ENCODE measurements at places on chromosomes 6 and 20.
A peak's percentile ranks its signal among the peaks of the same experiment; 100 is the strongest.

- no peak for DNase-seq
Measured at GRCh38 chr6:116596815-116597214, 19.5 kb upstream of the RSPH4A start.

- no peak for DNase-seq
Measured at GRCh38 chr20:10559266-10559665, 114.5 kb downstream of the JAG1 start.

GRCh38 chr6:108407904-108408827 lies 113.3 kb downstream of the AFG1L start:
- DNase-seq = peak; percentile 27

- no peak for DNase-seq
Measured at GRCh38 chr6:48747471-48747870, 636.5 kb upstream of the PTCHD4 start.

GRCh38 chr6:128168244-128168643 lies 267.4 kb upstream of the THEMIS start:
- DNase-seq = no peak

GRCh38 chr6:121333196-121333595 lies 1.1 kb downstream of the TBC1D32 start:
- no peak for DNase-seq

GRCh38 chr6:56699066-56699654 lies 56.5 kb upstream of the DST start:
- no peak for DNase-seq

DNA sequence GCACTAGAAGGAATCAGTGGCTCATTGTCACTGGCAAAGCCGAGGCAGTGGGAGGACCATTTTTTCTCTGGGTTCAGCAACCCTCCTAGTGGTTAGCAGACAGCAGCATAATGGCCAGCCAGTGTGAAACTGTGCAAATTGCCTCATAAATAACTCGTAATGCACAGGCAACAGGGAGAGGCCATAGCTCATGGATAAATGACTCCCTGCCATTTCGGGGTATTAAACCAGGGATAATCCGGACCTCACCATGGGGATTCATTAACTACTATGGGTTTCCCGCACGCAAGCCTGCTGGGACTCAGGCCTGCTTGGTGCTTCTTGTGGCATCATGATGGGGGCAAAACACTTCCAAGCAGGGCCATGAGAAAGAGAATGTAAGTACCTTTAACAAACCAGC lies 158.2 kb upstream of the CHD6 start:
- no peak for DNase-seq

- no peak for DNase-seq
Measured at GRCh38 chr6:75117701-75118100, 88.2 kb downstream of the COL12A1 start.

DNA sequence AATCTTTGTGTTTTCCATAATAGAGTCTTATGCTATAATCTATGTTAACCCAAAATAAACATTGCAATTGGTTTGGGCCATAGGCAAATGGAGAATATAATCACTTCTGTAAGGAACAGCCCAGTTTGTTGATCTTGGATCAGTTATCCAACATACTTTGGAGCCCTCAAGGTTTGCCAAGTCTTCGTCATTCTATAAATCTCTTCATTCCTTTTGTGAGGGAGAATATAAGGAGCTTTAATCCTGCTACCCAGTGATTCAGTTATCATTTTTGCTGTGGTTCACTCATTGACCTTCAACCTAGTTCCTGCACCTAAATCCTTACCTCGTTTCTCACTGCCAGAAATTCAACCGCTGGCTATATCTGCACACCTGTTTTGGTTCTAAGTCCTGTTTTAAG lies 500.3 kb upstream of the PTCHD4 start:
- no peak for DNase-seq

- DNase-seq = peak; percentile 27
Measured at GRCh38 chr6:110325197-110325596, 33.0 kb downstream of the METTL24 start.

DNA sequence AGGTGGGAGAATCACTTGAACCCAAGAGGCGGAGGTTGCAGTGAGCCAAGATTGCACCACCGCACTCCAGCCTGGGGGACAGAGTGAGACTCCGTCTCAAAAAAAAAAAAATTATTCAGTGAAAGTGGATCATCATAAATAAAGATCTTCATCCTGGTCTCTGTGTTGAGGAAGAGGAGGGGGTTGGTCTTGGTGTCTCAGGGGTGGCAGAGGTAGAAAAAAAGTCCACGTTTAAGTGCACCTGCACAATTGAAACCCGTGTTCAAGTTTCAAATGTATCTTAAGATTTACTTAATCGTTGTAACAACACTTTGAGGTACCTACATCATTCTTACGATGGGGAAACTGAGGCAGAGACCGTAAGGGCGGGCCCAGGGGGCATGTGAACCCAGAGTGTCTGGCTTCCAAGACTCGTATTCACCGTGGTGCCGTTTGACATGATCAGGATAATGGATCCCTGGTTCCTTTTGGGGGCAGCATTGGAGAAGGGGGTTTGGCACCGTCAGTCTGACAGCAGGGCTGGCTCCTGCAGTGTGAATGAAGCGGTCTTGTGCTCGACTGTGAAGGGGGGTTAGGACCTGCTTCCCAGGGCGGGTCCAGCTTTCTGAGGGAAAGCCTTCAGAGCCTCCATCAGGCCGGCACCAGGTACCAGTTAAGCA lies 32.9 kb upstream of the ID1 start:
- no peak for DNase-seq

DNA sequence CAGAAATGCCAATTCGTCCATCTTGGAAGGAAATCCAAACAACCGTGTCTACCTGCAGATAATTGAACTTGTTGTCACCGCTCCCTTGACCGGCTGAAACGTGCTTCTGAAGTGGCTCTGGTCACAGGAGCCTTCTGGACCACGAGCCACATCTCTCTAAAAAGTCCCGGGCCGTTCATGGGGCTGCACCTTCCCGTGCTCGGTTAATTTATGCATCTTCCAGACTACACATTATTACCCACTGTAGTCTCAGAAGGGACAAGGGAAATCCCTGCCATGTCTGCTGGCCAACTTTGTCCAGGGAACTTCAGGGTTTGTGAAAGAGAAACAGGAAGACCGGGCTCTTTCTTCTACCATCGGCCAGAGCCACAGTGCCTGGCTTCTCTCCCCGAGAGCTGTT lies 63.4 kb upstream of the MPC1 start:
- no peak for DNase-seq

- no peak for DNase-seq
Measured at GRCh38 chr20:63068711-63069367, 62.1 kb upstream of the BHLHE23 start.

DNA sequence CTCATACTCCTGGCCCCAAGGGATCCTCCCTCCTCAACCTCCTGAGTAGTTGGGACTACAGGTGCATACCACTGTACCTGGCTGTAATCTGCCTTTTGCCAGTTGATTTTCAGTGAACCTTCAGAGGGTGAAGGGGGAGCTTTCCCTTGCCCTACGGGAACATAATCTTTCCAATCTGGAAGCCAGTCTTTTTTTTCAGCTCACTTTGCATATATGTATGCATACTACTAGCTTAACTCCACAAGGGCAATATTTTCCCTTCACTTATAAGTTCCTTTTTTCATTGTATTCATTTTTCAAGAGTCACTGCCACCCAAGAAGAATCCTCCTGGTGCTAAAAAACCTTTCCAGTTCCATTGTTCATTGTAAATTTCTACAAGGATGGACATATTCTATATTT lies 53.4 kb upstream of the GCM1 start:
- no peak for DNase-seq

DNA sequence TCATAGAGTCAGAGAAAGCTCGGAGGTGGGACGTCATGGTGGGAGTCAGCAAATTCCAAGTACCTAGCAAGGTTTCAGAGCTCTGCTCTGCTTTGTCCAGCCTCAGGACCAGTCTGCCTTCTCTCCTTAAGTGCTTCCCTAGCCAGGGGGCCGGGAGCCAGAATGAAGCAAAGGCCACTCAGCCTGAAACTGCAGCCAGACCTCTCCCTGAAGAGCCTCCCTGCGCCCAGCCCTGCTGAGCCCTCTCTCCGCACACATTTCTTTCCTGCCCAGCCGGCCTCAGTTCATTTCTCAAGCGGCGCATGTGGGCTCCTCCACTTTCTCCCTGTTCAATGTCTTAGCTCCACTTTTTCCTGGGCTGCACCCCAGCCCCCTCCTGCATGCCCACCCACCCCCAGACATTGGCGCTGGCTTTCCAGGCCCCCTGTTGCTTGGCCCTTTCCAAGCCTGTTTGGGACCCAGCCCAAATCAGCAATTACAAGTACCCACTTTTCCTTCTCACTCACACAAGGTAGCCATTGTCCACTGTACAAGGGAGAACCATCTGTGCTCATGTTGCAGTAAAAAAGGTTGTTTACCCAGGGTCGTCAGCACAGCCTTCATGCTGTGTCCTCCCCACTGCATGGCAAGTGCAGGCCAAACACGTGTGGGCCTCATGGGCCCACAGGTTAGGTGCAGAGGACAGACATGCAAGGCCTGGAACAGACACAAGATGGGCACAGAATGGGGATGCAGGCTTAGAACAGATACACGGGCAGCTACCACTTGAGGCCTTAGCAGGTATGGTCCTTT lies 147.1 kb downstream of the MRPL14 start:
- no peak for DNase-seq

DNA sequence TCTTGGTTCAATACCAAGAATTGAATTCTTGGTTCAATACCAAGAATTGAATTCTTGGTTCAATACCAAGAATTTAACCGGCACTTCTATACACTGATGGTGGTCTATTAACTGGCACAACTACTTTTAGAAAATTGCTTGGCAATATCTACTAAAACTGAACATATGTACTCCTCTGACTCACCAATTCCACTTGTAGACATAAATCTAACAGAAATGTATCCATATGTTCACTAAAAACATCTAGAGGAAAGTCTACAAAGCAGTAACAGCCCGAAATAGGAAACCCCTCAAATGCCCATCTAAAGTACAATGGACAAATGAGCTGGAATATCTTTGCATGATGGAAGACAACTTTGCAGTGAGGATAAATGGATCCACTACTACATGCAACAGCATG lies 71.9 kb downstream of the KIF16B start:
- DNase-seq = no peak

DNA sequence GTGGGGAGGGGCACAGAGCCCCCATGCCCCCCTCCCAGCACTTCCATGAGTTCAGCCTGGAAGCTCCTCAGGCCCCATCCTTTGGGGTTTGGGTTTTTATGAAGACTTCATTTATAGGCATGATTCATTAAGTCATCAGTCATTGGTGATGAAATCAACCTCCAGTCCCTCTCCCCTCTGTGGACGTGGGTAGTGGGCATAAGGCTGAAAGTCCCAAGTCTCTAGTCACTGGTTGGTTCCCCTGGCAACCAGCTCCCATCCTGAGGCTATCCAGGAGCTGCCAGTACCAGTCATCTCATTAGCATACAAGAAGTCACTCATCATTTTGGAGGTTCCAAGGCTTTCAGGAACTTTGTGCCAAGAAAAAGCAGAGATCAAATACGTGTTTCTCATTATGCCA lies 9.2 kb downstream of the TGM3 start:
- DNase-seq = no peak

DNA sequence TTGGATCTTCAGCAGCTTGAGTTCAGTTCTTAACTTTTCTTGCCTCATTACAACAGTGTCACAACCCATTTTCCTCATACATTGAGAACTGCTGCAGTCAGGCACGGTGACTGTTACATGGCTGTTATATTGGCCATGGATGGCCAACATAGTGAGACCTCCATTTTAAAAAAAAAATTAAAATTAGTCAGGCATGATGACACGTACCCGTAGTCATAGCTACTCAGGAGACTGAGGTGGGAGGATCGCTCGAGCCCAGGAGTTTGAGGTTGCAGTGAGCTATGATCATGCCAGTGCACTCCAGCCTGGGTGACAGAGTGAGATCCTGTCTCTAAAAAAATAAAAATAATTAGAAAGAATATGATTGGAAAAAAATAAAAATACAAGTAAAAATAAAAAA lies 9.9 kb upstream of the MMP24 start:
- DNase-seq = no peak

GRCh38 chr6:156699935-156700334 lies 77.2 kb upstream of the ARID1B start:
- DNase-seq = no peak

DNA sequence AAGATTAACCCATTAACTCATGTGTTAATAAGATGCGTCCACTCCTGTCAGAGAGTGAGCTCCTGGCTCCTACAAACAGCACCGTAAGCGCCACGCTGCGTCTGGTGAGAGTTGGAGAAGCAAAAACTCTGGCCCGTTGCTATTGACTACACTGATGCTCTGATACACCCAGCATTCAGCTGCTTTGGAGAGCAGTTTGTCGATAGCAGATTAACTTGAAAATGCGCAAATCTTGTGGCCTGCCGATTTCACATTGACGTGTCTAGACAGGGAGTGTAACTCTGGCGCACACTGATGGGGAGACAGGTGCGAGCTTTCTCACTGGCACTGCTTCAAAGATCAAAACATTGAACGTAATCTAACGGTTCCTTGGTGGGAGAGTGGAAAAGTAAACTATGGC lies 151.7 kb upstream of the RPS6KA2 start:
- DNase-seq = no peak

Measured in AG09309 (cell line).